Activated naive CD4-positive, alpha-beta T cell treated with anti-CD3 and anti-CD28 coated beads, Interleukin-2, amount 50 U/mL, for 72 hours (primary cell): ENCODE measurements at places on chromosomes 3 and 15. TPM values are rescaled to one million over a fixed set of nuclear protein-coding genes. Genes with fewer than 3 reads are reported as not detected.

NMNAT3 gene
- total RNA-seq = 2.7 TPM

SGO1 gene
- total RNA-seq = 38.0 TPM

CPNE9 gene
- total RNA-seq = not detected

PLOD2 gene
- total RNA-seq = not detected

DNAH12 gene
- 0.04 TPM for total RNA-seq

DNA sequence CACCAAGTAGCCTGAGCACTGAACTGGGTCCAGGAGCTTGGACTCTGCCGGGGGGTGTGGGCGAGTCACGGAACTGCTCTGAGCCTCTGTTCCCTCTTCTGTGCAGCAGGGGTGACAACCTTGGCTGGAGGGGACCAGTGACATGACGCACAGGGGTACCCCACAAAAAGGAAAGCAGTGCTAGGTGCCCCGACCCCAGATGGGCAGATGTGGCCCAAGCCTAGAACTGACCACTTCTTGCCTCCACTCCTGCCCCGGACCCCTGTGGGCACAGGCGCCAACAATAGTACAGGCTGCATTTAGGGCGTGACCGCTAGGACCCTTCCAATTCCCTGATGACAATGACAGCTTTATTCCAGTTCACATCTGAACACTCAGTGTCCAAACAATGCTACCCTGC lies 255.9 kb upstream of the LYSMD4 start:
- no peak for DNase-seq

DNA sequence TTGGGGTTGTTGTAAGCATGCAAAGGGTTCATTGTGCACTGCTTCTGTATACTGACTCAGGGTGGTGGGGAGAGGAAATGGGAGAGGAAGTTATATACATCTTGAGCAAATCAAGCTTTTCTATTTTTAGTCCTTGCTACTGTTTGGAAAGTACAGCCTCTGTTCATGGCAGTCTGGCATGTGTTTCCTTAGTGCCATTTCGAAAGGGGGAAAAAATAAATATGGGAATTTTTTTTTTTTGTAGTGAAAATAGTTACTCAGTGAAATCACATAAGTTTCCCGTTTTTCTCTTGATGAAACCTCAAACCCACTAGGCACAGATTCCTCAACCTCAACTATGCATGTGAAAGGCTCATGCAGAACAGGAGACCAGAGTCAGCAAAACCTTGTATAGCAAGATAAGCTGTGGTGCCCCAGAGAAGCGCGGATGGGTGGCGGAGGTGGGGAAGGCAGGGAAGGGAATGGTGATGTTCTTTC lies 353.3 kb downstream of the LPP start:
- no peak for DNase-seq

DNA sequence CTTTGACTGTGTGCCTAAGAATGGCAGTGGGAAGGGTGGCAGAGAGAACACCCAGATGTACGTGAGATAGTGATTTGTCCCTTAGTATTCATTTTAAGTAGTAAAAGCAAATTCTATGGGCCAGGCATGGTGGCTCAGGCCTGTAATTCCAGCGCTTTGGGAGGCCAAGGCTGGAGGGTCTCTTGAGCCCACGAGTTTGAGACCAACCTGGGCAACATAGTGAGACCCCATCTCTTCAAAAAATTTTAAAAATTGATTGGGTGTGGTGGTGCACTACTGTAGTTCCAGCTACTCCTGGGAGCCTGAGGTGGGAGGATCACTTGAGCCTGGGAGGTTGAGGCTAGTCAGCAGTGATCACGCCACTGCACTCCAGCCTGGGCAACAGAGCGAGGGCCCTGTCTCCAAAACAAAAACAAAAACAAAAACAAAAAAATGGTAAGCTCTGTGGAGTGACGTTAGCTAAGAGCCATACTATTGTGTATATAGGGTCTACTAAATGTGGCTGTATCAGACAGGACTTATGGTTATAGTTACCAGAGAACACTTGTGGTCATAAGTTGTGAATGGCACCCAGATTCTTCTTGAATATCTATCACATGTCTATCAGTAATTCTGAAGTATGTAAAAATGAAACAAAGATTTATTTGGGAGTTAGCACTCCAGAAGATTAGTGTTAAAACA lies 171.5 kb downstream of the TCF12 start:
- no peak for DNase-seq

- no peak for DNase-seq
These were observed 214.5 kb upstream of the IGF1R start for GRCh38 chr15:98433856-98434255.

DNA sequence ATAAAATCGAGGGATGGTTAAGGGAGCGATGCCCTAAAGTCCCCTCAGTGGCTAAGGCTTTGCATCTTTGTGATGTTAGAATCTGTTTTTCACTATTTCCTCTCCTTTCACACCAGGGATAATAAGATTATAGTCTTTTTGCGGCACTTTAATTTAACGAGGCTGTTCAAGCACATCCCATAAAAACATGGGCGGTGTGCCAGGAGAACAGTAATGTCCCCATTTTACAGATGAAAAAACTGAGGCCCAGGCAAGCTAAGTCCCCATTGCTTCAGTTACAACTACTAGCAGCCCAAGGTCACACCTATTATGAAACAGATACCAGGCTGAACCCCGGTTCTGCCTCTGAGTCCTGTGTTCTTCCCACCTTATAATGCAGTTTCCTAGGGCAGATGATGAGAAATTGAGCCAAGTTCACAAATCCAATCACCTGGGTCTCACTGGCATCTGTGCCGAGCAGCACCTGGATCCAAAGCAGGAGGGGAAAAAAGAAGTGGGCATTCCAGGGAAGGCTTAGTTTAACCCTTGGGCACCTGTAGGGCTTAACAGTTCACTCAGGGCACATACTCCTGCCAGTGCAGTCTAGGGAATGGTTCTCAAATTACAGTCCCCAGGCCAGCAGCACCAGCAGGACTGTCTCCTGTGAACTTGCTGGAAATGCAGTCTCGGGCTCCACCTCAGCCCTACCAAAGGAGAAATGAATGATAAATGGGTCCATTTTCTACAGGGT lies 169.3 kb downstream of the RAB11A start:
- no peak for DNase-seq

- no peak for DNase-seq
These were observed 28.4 kb upstream of the SHC4 start for GRCh38 chr15:48992096-48992495.

GRCh38 chr3:64163755-64164148 lies 61.5 kb downstream of the PRICKLE2 start:
- DNase-seq = no peak

- DNase-seq = no peak
These were observed 687.2 kb downstream of the TBL1XR1 start for GRCh38 chr3:176510097-176510496.
